Smooth muscle cell of trachea (primary cell): ENCODE measurements at places on chromosomes 3 and 15. TPM values are rescaled to one million over a fixed set of nuclear protein-coding genes. Genes with fewer than 3 reads are reported as not detected.

RBP2 gene
- not detected in 2 replicates for total RNA-seq

PSTPIP1 gene
- total RNA-seq: 0.17 and 0.73 TPM in 2 replicates

FAM81A gene
- total RNA-seq: 0.29 and 0.33 TPM in 2 replicates

MYH15 gene
- total RNA-seq: 0.50 and 1.0 TPM in 2 replicates

CD200 gene
- total RNA-seq: not detected in 2 replicates

ACKR2 gene
- total RNA-seq: 0.15 and 0.17 TPM in 2 replicates

EXD1 gene
- total RNA-seq: under 0.01 TPM in 1 of 2 replicates, not detected in the other

BUB1B gene
- total RNA-seq: 1.8 and 33.3 TPM in 2 replicates

ZXDC gene
- total RNA-seq: 17.7 and 27.1 TPM in 2 replicates

CAPN3 gene
- 1.0 and 2.8 TPM in 2 replicates for total RNA-seq

ANKRD34C gene
- total RNA-seq: not detected in 2 replicates
